Frontal cortex (tissue), 4 donors: ENCODE measurements at places on chromosomes 7 and 10.

DNA sequence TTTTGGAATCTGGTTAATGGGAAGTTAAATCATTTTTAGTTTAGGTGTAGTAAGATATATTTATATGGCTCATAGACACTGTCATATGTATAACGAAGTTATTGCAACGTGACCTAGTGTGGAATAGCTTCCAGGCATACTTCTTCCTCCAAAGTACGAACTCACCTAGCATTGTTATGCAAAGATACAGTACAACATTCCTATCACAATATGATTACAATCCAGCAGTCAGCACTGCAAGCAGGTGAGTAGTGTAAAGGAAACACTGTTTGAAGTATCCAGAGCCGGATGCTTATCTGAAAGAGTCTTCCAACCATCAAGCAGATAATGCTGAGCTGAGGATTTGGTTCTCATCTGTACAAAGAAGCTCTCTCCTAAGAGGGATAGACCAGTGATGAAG is 754.4 kb upstream of the IGFBP3 start:
- no peak for DNase-seq

DNA sequence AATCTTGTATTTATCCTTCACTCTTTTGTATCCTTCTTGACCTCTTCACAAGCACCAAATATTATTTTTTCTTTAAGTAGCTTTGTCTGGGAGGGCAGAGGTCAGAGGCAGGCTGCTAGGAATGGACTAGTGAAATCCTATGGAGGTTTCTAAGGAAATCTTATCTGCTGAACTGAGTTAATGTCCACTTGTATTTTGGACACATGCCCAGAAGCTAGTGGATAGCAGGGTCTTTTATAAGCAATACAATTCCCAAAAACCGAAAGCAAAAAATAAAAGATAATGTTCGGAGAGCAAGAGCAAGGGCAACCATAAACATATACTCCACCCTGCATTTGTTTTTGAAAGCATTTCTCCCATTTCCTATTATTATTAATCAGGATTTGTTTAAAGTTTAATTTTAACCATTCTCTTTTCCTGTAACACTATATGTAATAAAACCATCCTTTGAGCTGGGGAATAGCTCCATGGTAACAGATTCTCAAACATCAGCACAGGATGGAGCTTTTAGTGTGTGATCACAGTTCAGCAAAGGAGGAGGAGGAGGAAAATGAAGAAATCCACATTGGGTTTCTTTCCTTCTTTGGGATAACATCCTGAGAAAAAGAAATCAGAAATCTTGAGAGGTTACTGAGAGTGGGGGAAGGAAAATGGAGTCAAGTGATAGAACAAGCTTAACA is 328.2 kb upstream of the LRRN3 start:
- DNase-seq, result no peak

DNA sequence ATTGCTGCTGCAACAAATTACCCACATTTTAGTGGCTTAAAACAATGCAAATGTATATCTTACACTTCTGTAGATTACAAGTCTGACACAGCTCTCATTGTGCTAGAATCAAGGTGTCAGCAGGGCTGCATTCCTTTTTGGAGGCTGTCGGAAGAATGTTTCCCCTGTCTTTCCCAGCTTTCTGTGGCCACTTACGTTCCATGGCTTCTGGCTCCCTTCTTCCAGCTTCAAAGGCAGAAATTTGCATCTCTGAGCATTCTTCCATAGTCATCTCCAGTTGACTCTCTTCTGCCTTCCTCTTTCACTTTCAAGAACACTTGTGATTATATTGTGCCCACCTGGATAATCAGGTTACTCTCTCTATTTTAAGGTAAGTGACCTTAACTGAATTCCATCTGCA is 125.3 kb downstream of the GPR158 start:
- DNase-seq, result no peak

DNA sequence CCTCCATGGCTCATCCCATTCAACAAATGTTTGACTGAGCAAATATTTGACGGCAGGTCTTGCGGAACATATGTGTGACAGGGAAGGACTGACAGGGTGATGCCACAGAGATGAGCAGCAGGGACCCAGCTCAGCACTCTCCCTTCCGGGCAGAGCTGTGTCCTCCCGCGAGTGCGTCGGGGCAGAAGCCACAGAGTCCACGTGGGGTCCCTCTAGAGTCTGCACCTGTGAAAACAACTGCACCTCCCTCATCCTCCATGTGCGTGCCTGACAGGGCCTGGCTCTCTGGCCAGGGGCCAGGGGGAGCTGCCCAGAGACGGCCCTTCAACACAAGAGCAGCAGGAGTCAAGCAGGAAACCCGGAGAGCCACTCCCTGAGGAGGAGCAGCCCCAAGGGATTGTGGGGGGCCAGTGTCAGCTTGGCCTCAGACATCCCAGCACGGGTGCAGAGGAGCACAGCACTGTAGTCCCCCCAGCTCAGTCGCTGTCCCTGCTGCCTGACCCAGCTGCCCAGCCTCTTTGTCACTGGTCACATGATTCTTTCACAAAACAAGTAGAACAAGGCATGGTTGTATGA is 83.6 kb upstream of the TMEM72 start:
- DNase-seq, result no peak

- DNase-seq, result no peak
Observed at GRCh38 chr7:120741371-120742042, 116.4 kb downstream of the TSPAN12 start.
